Hematopoietic multipotent progenitor cell treated with erythropoietin and hydrocortisone succinate and interleukin-3 and kit ligand, for 8 days (in vitro differentiated cells): ENCODE measurements at places on chromosomes 5 and 9.

- DNase-seq: no peak
Measured at GRCh38 chr5:65916636-65917035, 9.7 kb upstream of the ERBIN start.

DNA sequence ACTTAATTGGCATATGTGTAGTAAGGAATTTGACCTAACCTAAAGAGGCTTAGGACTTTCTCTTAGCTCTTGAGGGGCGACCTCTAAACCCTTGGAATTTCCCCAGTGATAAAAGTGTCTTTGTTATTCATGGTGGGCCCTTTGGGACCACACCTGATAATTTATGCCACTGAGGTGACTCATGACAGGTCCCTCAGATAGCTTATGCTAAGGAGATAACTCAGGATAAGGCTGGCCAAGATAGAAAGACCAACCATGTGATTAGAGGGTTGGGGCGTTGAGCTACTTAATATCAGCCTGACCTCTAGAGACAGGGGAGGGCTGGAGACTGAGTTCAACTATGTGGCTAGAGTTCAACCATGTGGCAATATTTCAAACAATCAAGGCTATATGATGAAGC lies 218.1 kb downstream of the AP3B1 start:
- DNase-seq: peak; percentile 16

- no peak for DNase-seq
Measured at GRCh38 chr9:84354035-84354434, 13.5 kb upstream of the SLC28A3 start.

GRCh38 chr5:122471752-122472061 lies 159.7 kb downstream of the SNCAIP start:
- DNase-seq: no peak

DNA sequence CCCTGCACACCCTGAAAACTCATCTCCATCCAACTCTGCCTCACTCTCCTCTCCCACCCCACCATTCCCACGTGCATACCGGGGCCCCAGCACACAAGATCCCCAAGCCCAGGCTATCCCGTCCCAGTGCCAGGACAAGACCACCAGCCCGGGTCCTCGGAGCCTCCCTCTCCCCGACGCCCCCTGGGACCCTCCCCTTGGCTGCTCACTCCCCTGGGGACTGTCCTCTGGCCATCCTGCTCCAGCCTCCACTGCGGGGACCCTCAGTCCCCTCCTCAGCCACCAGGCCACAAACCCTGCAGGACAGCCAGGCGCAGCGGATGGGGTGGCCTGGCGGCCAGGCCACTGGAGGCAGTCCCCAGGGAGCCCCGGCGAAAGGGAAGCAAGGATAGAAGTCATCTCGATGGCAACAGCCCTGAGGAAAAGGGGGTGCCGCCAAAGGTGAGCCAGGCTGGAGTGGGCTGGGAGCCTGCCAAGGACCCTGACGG lies 62.8 kb downstream of the C9orf50 start:
- DNase-seq: no peak

- DNase-seq: no peak
Measured at GRCh38 chr9:107336718-107337360, 53.8 kb downstream of the RAD23B start.

GRCh38 chr5:116388564-116389258 lies 185.9 kb downstream of the SEMA6A start:
- DNase-seq: no peak

DNA sequence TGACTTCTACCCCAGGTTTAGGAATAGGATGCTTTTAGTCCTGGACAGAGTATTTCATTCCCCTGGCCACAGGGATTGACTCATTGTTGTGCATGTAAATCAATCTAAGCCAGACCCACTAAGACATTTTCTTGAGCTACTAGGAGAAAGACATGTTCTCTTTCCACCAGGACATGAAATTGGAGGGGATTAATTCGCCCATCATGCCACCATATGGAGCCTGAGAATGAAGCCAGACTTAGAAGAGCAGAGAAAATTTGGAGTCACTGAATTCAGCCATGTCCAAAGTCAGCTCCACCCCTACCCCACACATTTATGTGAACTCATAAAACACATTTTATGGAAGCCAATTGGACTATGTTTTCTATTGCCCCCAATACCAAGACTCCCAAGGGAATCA lies 322.5 kb downstream of the NFIB start:
- no peak for DNase-seq

DNA sequence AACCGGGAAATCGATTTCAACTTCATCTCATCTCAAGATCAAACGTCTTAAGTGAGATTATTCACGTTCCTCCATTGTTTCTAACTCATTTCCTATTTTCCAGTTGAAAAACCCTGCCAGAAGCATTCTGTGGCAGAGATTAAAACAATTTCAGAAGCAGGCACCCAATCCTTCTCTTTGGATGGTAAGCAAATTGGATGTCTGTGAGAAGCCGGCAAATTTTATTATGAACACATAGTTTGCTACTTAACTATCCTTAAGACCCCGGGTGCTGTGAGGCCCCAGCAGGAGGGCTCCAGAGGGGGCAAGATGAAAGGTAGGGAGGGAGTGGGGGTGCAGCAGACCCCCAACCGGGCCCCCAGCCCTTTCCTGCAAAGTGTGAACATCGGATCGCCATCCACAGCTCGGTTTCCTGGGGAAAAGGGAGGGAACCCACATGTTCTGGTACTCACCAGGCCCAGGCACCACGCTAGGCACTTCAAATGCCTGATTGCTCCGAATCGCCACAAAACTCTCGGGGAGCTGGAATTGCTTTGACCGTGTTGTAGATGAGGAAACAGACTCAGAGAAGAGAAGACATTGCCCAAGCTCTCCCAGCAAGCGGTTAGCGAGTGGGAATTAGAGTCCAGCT lies 167.1 kb upstream of the MVB12B start:
- no peak for DNase-seq

- no peak for DNase-seq
Measured at GRCh38 chr9:98971168-98971914, 27.6 kb downstream of the COL15A1 start.

DNA sequence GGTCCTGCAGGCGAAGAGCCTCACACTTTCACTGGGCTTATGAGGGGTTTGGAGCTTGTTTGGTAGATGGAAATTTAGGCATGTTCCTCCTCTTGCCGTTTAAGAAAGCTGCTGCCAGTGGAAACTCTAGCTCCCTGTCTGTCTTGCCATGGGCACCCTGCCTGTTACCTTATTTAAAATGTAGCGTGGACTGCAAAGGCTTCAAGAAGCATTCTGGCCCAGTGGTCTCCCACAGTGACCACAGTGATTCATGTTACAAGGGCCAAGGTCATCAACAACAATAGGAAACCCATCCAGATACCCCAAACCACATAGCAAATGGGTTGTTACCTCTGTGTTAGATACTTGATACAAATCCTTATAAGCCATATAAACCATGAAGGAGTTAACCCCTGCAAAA lies 96.6 kb downstream of the DPYSL3 start:
- DNase-seq: no peak

DNA sequence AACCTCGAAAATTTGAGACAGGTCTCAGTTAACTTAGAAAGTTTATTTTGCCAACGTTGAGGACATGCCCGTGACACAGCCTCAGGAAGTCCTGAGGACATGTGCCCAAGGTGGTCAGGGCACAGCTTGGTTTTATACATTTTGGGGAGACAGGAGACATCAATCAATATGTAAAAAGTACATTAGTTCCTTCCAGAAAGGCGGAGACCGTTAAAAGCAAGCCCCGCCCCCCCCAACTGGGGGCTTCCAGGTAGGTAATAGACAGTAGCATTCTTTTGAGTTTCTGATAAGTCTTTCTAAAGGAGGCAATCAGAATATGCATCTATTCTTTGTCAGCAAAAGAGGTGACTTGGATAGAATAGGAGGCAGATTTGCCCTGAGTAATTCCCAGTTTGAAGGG lies 599 bp upstream of the MOCS2 start:
- no peak for DNase-seq

GRCh38 chr5:72427488-72428437 lies 79.4 kb downstream of the ZNF366 start:
- no peak for DNase-seq

GRCh38 chr5:36111238-36111637 lies 40.4 kb downstream of the LMBRD2 start:
- peak; percentile 43 for DNase-seq

DNA sequence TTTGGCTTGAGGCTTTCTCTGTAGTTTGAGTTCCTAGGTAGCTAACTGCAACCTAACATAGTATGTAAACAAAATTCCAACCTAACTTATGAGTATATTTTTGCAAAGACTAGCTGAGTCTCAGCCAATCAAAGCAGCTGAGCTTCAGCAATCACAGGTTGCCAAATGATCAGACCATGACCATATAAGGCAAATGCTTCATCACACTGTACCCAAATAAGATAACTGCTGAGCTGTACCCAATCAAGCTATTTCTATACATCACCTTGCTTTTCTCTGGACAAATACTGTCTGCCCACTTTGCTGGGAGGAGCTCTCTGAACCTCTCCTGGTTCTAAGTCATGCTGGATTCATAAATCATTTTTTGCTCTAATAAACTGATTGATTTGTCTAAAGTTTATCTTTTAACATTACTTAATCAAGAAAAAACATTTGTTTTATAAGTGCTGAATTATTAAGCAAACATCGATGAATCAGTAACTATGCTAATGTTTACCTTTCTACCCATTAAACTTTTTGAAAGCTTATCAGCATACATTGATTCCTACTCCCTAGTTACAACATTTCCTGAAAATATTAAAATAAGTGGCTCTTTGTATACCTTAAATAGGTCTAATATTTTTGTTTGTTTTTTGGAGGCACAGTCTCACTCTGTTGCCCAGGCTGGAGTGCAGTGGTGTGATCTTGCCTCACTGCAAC lies 129.7 kb upstream of the PCA3 start:
- DNase-seq: peak; percentile 72

DNA sequence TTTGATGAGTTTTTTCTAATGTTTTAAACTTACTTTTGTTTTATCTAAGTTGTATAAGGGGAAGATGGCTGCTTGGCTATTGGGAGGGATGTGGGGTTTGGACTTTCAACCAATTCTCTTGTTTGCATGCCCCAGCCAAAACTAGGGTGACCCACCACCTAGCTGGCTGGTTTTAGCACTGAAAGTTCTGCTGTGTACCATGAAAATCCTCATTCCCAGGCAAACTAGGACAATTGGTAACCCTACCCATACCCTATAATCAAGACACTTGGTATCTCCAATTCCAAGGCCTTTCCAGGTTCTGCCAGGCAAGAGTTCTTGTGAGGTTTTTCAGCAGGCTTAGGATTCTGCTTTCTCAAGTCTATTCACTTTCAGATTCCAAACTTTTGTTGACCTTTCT lies 13.1 kb downstream of the RAB3C start:
- no peak for DNase-seq

- peak; percentile 21 for DNase-seq
Measured at GRCh38 chr5:473551-474192, 30.7 kb downstream of the EXOC3 start.

DNA sequence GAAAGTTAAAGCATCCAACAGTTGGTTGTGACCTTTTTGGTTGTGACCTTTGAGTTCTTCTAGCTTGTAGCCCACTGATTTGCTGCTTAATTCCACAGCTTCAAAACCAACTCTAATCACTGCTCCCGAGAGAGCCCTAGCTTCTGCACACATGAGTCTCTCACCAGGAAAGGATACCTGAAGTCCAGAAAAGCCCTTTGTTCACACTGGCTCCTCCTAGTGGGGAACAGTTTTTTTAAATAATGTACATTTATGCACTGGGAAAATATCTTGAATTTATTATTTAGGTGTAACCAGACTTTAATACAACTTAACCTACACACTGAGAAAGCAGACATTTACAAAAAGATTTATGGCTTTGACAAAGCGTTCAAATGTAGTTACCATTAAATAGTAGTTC lies 120.2 kb upstream of the CCDC152 start:
- peak; percentile 5 for DNase-seq

GRCh38 chr9:119707228-119707845 lies 338.1 kb upstream of the BRINP1 start:
- no peak for DNase-seq

- no peak for DNase-seq
Measured at GRCh38 chr5:176133877-176134276, 104.3 kb upstream of the SIMC1 start.

- no peak for DNase-seq
Measured at GRCh38 chr9:136328622-136329041, 1.3 kb downstream of the GPSM1 start.

DNA sequence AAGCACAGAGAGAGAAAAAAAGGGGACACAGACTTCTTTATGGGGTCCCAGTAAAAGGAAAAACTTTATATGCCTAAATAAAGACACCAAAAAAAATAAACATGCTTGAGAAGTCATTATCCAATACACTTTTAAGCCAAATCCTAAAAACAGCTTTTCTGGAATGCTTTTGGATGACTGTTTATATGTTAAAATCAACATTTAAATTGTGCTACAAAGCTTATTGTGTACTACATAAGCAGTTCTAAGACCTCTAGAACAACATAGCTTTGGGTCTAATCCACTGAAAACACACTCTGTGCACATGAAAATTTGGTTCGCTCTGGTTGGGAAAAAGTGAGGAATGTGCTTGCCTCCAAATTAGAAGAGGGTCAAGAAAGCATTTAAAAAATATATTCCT lies 92.5 kb downstream of the EBF1 start:
- DNase-seq: no peak

- no peak for DNase-seq
Measured at GRCh38 chr5:140140435-140140834, 14.7 kb downstream of the IGIP start.

DNA sequence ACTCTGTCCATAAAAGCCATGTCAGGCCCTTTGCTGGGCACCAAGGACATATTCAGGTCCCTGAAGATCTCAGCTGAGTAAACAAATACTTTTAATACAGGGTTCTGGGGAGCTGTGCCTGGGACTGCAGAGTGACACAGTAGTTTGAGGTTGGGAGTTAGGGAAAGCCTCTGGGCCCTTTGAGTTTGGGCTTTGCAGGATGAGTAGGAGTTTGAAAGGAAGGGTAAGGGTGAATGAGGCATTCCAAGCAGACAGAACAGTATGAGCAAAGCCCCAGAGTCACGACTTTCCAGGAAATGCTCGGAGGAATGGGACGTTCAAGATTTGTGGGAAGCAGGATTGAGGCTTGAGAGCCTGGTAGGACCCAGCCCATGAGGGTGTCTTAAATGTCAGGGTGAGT lies 13.3 kb downstream of the CRB2 start:
- no peak for DNase-seq

- DNase-seq: peak; percentile 20
Measured at GRCh38 chr9:114484854-114485443, 20.3 kb downstream of the WHRN start.

DNA sequence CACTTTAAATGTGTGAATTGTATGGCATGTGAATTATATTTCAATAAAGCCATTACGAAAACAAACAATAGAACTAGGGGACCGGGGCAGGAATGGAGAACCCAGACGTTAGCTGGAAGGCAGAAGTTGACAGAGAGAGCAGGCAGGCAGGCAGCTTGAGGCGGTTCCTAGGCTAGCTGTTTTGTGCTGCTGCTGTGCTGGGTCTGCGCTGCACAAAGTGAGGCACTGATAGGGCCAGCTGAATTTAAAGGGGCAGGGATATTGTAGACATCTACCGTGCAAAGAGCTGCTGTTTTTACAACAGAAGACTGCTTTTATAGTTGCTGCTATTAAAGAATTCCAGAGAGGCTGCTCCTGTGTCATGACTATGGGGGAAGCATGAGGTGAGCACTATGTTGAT lies 21.6 kb upstream of the MIER3 start:
- DNase-seq: no peak
